Astrocyte (in vitro differentiated cells and primary cell): ENCODE measurements at places on chromosomes 3 and 15.

DNA sequence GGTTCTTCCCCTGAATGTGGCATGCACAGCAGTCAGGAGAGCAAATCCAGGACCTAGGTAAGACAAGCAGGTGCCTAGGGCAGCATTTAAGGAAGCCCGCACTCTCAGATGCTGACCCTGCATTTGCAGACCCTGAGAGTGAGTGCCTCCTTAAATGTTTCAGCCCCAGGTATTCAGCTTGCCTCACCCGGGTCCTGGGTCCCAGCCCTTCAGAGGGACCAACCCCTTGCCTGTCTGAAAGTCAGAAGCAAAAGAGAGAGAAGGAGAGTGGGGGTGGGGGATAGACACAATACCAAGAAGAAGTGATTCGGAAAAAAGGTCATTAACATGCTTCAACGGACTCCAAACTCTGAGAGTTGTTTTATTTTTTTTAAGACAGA lies 75.0 kb downstream of the MEGF11 start:
- DNase-seq, result no peak

DNA sequence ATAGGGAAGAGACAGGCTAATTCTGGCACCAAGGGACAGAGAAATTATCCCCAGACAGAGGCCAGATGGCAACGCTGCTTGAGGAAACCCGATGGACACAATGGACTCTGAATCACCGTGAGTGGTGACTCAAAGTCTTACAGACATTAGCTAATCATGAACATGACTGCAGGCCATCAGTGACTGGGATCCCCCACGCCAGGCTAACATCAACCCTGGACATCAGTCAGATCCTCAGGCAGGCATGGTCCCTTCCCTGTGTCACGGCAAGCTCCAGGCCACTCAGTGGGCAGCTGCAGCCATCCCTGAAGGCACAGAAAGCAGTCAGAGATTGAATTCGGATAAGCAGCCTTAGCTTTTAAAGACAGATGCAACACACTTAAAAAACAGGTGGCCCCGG lies 23.8 kb upstream of the OXTR start:
- DNase-seq, result peak; percentile 83

- DNase-seq, result no peak
These were observed 41.8 kb upstream of the GOLM2 start for GRCh38 chr15:44246521-44247268.

GRCh38 chr15:90062973-90063769 lies 39.1 kb downstream of the IDH2 start:
- DNase-seq, result no peak

GRCh38 chr15:84606653-84607120 lies 5.9 kb downstream of the ZSCAN2 start:
- no peak for DNase-seq

DNA sequence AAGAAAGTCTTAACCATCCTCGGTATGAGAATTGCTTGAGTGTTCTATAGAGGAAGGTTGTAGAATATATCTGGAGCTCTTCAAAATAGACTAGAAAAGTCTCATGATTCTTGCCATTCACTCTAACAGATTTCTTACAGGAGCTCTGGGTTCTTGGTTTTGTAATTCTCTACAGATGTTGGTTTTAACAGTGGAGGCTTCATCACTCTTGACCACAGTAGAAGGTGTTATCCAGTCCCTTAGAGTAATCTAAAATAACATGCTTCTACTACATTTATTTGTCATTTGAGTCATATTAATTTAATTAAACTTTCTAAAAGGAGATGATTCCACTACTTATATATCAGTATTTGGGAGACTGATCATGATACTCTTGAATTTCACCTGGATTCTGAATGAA lies 9.7 kb downstream of the GTF2E1 start:
- DNase-seq, result no peak
